ENCODE measurements at places on chromosomes 4 and X. TPM values are rescaled to one million over a fixed set of nuclear protein-coding genes. Genes with fewer than 3 reads are reported as not detected.

The ANTXR2 gene
- 2.0 TPM for polyA plus RNA-seq

The C4orf17 gene
- not detected for polyA plus RNA-seq

The C4orf50 gene
- polyA plus RNA-seq = 0.06 TPM

The ANOS1 gene
- 21.8 TPM for polyA plus RNA-seq

The UXT gene
- 134 TPM for polyA plus RNA-seq

The ATP1B4 gene
- not detected for polyA plus RNA-seq

The ERCC6L gene
- 11.3 TPM for polyA plus RNA-seq

The CENPVL3 gene
- polyA plus RNA-seq = 5.1 TPM

The TMPRSS11B gene
- not detected for polyA plus RNA-seq

The SNX12 gene
- polyA plus RNA-seq = 28.5 TPM

The GPC4 gene
- 124 TPM for polyA plus RNA-seq

The DGAT2L6 gene
- not detected for polyA plus RNA-seq

The CLDN2 gene
- not detected for polyA plus RNA-seq

The GAGE12E gene
- polyA plus RNA-seq = not detected

The DCX gene
- polyA plus RNA-seq = 0.54 TPM

The SOX3 gene
- 10.3 TPM for polyA plus RNA-seq

The MAGED4B gene
- polyA plus RNA-seq = 145 TPM

The DMRTC1B gene
- polyA plus RNA-seq = not detected

The POF1B gene
- not detected for polyA plus RNA-seq

The CYTL1 gene
- 17.6 TPM for polyA plus RNA-seq

The DUSP21 gene
- polyA plus RNA-seq = not detected

The MAMLD1 gene
- polyA plus RNA-seq = 0.13 TPM

The BGN gene
- 1.8 TPM for polyA plus RNA-seq

The RNF175 gene
- 4.8 TPM for polyA plus RNA-seq

The SERPINA7 gene
- not detected for polyA plus RNA-seq

The TAF7L gene
- polyA plus RNA-seq = 0.37 TPM

The IL1RAPL1 gene
- polyA plus RNA-seq = not detected

The SCML2 gene
- polyA plus RNA-seq = 20.3 TPM

The ARHGAP6 gene
- polyA plus RNA-seq = 0.26 TPM

The MAGEC1 gene
- not detected for polyA plus RNA-seq

The GPR50 gene
- polyA plus RNA-seq = 0.64 TPM

The HCCS gene
- 27.7 TPM for polyA plus RNA-seq

The ZNF718 gene
- 9.7 TPM for polyA plus RNA-seq

The UTP14A gene
- polyA plus RNA-seq = 14.2 TPM

The SLC10A7 gene
- 0.81 TPM for polyA plus RNA-seq

The PCDH18 gene
- 19.5 TPM for polyA plus RNA-seq

The NLGN4X gene
- polyA plus RNA-seq = 36.0 TPM

The WDFY3 gene
- polyA plus RNA-seq = 6.3 TPM

The SOD3 gene
- 8.9 TPM for polyA plus RNA-seq

The ETDA gene
- not detected for polyA plus RNA-seq

The HTR2C gene
- polyA plus RNA-seq = 2.0 TPM

The MAGEB5 gene
- not detected for polyA plus RNA-seq

The TAF9B gene
- 23.1 TPM for polyA plus RNA-seq

The TMPRSS11A gene
- polyA plus RNA-seq = not detected

The RPL10 gene
- polyA plus RNA-seq = 1,696 TPM

The SPANXN3 gene
- polyA plus RNA-seq = not detected

The CLGN gene
- polyA plus RNA-seq = 3.8 TPM

The PLCXD1 gene
- 50.9 TPM for polyA plus RNA-seq

The CCDC158 gene
- polyA plus RNA-seq = 0.27 TPM

The MAGEC3 gene
- not detected for polyA plus RNA-seq
